ENCODE measurements at places on chromosomes 2 and 18. TPM values are rescaled to one million over a fixed set of nuclear protein-coding genes. Genes with fewer than 3 reads are reported as not detected.

The SRD5A2 gene
- not detected for total RNA-seq

The IL18RAP gene
- total RNA-seq: not detected

The RTKN gene
- total RNA-seq: 62.0 TPM

The PLCL1 gene
- total RNA-seq: 0.32 TPM

The TRIP12 gene
- 222 TPM for total RNA-seq

The NIFK gene
- total RNA-seq: 89.7 TPM

The DYNAP gene
- total RNA-seq: not detected

The NCKAP1 gene
- 107 TPM for total RNA-seq

The CFC1 gene
- total RNA-seq: not detected

The HTR2B gene
- total RNA-seq: not detected

The PAIP2B gene
- total RNA-seq: 7.4 TPM

The HOXD12 gene
- total RNA-seq: not detected

The TP53I3 gene
- 40.8 TPM for total RNA-seq
